ENCODE measurements at places on chromosomes 1 and 21.
A peak's percentile ranks its signal among the peaks of the same experiment; 100 is the strongest.

DNA sequence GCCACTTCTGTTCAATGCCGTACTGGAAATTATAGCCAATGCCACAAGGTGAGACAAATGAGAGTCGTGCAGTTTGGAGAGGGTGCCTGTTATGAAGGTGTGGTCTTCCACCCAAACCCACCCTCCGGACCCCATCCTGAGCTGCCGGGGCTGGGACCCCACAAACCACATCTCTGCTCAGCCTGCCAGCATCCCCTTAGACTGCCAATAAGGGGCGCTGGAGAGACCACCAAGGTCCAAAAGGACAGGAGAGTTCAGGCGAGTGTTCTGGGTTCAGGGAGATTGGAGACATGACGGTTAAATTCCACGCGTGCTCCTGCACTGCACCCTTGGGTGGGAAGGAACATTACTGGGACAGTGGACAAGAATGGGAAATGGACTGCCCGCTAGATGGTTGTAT lies 48.7 kb upstream of the COL18A1 start:
- no peak for DNase-seq

GRCh38 chr1:21251773-21252471 lies 38.3 kb downstream of the ECE1 start:
- DNase-seq, result peak; percentile 89

DNA sequence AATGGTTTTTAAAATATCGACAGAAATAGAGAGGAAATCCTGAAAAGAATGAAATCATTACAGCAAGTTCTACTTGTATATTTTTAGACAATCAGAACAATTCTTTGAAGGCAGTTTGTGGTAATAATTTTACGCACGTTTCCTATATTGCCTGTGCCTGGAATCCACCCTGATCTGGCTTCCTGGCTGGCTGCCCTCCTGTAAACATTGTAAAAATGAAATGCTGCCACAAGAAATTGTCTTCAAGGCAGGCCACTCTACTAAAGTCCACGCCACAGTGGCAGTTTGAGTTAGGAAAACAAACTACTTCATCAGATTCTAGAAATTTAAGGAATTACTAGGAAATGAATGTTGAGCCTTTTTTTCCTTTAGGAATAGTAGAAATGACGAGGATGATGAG lies 454.5 kb upstream of the NR5A2 start:
- DNase-seq, result peak; percentile 31

DNA sequence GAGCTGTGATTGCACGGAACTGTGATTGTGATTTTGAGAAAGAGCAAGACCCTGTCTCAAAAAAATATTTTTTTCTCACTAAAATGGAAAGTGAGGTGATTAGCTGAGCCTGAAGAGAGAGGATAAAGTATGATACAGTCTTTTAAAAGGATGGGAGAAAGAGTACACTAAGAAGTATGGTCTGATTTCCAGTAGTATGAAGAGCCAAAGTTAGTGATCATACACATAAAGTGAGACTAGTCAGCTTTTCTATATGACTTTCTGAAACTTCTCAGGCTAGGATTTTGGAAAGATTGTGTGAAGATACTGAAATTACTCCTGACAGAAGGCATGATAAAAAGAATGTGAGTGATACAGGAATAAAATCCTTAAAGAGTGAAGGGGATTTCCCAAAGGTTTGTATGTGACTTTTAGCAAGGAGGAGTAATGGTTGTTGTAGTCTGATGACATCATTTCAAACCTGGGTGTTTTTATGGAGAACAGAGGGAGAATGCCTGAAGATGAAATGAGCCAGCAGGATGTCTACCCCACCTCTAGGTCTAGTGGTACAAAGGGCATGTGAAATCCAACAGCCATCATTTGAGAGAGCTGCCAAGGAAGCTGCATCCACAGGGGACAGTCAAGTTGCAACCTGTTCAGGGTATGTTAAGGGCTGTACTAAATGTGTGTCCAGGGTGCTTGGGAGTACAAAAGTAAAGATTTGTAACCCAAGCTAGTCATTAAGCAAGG lies 157.7 kb downstream of the PIK3R3 start:
- DNase-seq, result peak; percentile 28

DNA sequence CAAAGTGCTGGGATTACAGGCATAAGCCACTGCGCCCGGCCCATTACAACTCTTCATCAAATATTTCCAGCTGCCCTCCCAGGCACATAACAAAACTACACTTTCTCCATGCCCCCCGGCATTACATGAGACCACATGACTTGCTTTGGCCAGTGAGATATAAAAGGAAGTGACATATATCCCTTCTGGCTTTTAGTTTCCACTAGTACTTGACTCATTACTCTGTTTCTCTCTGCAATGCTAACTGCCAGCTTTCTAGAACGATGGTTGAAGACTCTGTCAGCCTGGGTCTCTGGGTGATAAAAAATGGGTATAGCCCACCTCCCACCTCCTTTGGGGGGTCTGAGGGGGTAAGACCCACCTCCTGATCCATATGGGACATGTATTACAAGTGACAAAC lies 24.2 kb downstream of the ABL2 start:
- DNase-seq, result no peak

- peak; percentile 96 for DNase-seq
Observed at GRCh38 chr1:232142403-232143314, 487.3 kb downstream of the SIPA1L2 start.

DNA sequence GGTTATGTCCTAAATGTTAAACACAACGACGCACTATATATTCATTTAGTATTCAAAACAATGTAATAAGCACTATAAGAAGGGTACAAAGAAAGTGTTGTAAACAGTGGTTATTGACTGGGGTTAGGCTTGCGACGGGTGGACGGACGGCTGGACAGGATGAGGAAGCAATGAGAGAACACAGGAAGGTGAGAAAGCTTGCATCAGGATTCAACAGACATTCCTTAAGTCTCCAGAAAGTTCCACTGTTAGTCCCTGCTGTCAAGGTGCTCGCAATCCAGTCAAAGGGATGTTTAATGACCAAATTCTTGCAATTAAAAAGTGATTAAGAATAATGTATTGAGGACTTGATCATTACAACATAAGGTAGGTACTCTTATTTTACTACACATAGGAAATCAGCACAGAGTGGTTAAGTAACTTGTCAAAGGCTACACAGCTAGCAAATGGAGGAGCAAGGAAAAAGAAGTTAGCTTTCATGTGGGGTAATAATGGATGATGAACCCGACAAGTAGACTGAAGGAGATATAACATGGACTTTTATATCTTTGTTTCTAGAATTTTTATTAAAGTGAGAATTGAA lies 994 bp upstream of the ACBD6 start:
- DNase-seq, result peak; percentile 34

GRCh38 chr1:100616121-100616621 lies 78.2 kb downstream of the GPR88 start:
- no peak for DNase-seq

DNA sequence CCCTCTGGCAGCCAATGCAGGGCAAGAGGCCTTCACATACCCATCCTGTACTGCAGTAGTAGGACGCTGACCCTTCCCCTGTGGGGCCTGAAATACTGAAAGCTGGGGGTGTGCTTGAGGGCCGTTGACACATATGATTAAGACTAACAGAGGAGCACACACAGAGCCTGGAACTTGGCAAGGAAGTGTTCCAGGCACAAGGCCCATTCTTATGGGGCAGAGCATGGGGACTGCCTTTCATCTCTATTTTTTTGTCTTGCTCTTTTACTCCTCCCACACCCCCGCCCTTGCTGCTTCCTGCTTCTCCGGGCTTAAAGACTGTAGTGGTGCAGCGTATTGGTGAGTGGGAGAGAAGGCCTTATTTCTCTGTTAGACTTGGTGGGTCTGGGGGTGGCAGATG lies 137.4 kb downstream of the BACH1 start:
- DNase-seq, result no peak

- no peak for DNase-seq
Observed at GRCh38 chr1:203275656-203276272, 29.6 kb upstream of the BTG2 start.

- DNase-seq, result no peak
Observed at GRCh38 chr1:64864018-64864940, 102.1 kb downstream of the JAK1 start.

DNA sequence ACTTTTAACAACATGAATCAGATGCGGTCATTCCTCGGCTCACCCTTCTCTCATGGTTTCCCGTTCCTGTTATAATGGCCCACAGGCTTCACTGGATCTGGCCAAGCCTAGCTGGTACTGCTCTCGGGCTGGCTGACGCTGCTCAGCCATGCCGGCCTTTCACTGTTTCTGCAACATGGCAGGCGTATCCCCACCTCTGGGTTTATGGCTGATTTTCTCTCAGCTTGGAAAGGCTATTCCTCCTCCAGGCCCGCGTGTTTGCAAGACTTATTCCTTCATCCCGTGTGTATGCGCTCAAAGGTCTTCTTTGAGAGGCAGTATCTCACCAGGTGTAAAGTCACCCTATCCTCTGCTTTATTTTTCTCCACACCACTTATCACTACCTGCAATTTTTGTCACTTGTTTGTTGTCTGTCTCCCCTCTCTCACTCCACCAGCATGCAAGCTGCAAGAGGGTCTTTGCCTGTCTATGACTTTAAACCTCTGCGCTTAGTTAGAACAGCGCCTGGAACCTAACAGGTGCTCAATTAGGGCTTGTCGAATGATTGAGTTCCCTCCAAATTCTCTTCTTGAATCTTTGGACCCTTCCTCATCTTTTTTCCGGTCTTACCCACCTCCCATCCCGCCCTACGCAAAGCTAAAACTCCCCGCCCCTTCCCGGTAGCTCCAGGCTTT lies 491 bp upstream of the RAP1A start:
- DNase-seq, result no peak

- DNase-seq, result no peak
Observed at GRCh38 chr1:199089393-199090122, 450.7 kb downstream of the PTPRC start.

DNA sequence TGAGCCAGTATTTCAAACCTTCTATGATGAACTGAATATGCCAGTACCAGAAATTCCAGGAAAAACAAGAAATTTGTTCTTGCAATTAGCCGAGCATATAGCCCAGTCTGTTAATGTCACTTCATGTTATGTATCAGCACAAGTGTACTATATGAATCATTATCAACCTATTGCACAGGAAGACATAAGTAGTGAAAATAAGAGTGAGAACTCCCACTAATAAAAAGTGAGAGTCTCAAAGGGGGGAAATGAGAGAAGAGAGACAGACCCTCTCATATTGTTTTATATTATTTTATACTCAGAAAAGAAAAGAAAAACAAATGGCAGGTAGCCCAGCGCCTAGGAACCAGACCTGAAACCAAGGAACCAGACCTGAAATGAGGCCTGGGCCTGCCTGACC lies 16.2 kb downstream of the JMJD4 start:
- DNase-seq, result no peak

DNA sequence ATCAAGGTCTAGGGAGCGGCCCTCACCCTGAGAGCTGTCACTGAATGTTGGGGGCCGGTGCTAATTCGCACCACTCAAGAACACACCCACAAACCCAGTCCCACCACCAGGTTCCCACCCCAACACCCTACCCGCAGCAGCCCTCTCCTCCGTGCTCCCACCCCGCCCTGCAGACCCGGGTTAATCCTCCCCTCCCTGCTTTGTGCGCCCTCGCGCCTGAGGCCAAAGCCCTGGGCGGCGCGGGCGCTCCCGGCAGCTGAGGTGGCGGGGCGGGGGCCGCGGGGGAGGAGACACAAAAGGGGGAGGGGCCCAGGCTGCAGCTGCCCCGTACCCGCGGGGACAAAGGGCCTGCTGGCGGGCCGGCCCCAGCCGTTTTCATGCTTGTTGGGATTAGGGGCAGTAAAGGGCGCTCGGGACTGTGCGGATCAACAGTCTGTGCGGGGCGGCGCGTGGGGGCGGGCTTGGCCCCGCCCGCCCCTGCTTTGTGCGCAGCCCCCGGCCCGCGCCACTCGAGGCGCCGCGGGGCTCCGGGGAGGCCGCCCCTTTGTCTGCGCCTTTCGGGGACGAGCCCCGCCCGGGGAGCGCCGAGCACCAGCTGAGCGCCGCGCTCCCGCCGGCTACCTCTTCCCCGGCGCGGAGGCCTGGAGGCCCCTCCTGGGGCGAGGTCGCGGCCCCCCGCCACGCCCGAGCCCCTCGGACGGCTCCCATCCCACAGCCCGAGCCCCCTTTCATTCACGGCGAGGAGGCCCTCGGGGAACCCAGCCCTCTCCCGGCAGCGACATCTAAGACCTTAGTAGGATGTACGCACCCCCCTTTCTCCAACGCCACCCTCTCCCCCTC lies 10.9 kb downstream of the C1orf216 start:
- DNase-seq, result peak; percentile 34

GRCh38 chr1:107294686-107295085 lies 153.8 kb downstream of the NTNG1 start:
- DNase-seq, result no peak

- peak; percentile 12 for DNase-seq
Observed at GRCh38 chr1:205774198-205775014, 876 bp downstream of the RAB29 start.

GRCh38 chr1:202571719-202572339 lies 138.4 kb downstream of the SYT2 start:
- peak; percentile 45 for DNase-seq

DNA sequence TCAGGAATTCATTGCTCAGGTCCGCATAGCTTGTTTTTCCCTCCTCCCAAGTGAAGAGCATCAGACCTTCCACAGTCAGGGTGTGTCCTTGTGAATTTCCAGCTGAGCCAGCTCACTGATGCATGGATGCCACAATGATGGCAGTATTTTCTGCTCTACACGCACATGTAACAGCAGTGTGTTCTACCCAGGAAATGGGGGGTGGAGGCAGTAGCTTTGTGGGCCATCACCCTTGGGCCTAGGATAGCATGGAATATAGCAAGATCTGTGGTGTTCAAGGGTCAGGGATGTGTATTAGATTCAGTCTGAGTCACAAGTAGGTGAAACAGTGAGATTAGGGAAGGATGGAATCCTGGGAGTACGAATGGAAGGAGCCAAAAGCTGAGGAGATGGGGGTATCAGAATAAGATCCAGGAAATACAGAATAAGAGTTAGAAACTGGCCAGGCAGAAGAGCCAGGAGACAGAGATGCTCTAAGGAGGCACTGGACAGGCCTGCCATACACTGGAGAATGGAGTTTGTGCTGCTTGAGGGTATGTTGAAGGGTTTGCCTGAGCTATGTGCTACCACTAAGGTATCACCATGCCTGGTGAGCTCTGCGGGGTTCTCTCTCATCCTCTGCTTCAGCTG lies 90.6 kb upstream of the CNIH3 start:
- DNase-seq, result no peak

GRCh38 chr1:180154325-180155181 lies at the start of gene QSOX1:
QSOX1 (plus strand) TSS chr1:180154869; CDS start chr1:180154908, 39 bp downstream.
- DNase-seq, result peak; percentile 89

- no peak for DNase-seq
Observed at GRCh38 chr1:193367863-193368262, 181.4 kb upstream of the B3GALT2 start.

- peak; percentile 83 for DNase-seq
Observed at GRCh38 chr1:39866767-39867166, 16.5 kb downstream of the TRIT1 start.

- DNase-seq, result peak; percentile 45
Observed at GRCh38 chr1:6475381-6476133, 9.6 kb upstream of the TNFRSF25 start.

GRCh38 chr1:44326821-44327465 lies 28.1 kb downstream of the ERI3 start:
- DNase-seq, result no peak

DNA sequence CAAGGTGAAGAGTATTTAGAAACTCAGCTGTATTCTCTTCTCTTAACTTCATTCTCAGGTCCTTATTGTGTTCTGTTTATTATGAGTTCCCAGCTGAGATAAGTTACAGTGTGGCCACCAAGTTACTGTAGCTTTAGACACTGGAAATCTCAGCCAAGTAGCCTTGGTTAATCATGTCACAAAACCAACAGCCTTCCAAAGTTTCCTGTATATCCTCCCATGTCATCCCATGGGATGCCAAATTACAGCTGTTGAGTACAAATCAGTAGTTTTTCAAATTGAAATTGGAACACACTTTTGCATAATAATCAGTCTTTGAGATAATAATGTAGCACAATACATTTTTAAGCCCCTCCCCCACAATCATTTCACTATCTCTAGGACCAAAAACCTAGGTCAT lies 10.7 kb downstream of the ADAMTS5 start:
- DNase-seq, result no peak
